ENCODE measurements at places on chromosomes 5 and 9.

DNA sequence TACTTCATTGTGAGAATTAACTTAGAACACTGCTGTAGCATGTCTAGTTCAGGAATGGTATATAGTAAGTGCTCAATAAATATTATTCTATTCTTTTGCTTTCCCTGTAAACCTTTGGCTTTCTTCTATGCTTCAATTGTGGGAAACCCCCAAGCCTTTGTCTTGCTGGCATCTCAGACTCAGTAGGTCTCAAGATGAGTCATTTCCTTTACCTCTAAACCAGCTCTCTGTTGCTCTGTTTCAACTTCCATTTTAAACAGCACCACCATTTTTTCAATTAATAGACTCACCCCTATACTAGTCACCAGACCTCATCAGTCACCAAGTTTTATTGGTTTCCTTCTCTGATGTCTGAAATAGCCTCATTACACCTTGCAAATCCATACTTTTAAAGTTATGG lies 43.5 kb downstream of the DMAC1 start:
- no peak for DNase-seq

GRCh38 chr9:99762470-99762869 lies 59.2 kb upstream of the NR4A3 start:
- DNase-seq: no peak

DNA sequence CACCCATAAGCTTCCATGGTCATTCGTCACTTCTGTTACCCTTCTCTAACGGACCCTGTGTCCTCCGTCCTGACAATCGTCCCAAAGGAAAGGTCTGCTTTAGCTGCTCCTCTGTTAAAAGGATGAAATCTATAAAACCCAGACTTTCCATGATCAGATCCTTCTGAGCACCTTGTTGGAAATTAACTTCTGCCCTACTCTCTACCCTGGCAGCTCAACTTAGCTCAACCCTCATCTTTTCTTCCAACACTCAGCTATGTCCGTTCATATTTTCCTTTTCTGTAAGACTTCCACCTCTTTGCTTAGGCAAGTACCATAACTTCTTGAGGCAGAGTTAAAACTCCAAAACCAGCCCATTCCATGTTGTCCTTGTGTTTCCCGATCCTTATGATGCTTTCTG lies 205.4 kb downstream of the SPATA31A6 start:
- DNase-seq: no peak

DNA sequence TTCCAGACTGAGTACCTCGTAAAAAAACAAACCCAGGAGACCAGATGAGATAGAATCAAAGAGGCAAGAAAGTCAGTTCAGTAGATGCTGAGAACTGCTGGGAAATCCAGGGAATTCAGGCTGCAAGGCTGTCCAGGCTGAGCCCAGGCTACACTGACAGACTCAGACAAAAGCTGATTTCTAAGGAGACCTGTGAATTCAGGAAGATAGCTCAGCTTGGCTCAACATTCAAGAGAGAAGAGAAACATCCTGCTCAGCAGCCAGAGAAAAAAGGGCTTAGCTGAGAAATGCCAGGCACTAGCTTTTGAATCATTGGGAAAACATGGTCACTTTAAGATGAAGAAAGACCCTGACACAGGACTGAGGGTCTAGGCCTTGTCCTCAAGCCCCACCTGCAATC lies 118.2 kb upstream of the SLC44A1 start:
- no peak for DNase-seq

- no peak for DNase-seq
Measured at GRCh38 chr5:178602752-178603151, 12.6 kb upstream of the COL23A1 start.

DNA sequence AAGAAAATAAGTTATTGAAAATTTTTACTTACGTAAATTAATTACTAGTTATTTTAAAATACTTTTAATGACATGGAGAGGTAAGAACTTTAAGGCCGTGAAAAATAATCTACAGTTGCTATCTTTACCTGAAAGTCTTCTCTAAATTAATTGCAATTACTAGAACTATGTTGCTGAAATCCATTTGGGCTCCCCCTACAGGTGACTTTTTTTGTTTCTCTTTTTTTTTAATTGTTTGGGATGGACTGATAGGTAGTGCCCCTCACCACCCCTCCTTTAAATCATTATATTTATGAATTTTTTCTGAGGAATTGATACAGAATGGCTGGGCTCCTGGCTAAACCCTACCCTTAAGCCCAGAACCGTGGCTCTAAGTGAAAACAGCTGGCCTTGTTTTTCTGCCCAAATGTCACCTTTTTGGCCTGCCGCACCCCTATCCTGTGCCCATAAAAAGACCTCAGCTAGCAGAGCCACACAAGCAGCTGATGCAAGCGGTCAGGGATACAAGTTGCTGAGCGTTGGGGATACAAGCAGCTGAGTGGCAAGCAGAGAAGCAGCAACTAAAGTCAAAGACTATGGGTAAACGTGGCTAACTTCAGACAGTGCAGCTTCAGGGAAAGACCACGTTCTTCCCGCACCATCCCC lies 315.2 kb upstream of the ACO1 start:
- DNase-seq: no peak

GRCh38 chr5:84378961-84379360 lies 5.7 kb downstream of the EDIL3 start:
- DNase-seq: no peak

- DNase-seq: no peak
Measured at GRCh38 chr5:28403846-28404245, 1365.5 kb upstream of the CDH9 start.

GRCh38 chr5:33846851-33847250 lies 44.9 kb downstream of the ADAMTS12 start:
- DNase-seq: no peak

DNA sequence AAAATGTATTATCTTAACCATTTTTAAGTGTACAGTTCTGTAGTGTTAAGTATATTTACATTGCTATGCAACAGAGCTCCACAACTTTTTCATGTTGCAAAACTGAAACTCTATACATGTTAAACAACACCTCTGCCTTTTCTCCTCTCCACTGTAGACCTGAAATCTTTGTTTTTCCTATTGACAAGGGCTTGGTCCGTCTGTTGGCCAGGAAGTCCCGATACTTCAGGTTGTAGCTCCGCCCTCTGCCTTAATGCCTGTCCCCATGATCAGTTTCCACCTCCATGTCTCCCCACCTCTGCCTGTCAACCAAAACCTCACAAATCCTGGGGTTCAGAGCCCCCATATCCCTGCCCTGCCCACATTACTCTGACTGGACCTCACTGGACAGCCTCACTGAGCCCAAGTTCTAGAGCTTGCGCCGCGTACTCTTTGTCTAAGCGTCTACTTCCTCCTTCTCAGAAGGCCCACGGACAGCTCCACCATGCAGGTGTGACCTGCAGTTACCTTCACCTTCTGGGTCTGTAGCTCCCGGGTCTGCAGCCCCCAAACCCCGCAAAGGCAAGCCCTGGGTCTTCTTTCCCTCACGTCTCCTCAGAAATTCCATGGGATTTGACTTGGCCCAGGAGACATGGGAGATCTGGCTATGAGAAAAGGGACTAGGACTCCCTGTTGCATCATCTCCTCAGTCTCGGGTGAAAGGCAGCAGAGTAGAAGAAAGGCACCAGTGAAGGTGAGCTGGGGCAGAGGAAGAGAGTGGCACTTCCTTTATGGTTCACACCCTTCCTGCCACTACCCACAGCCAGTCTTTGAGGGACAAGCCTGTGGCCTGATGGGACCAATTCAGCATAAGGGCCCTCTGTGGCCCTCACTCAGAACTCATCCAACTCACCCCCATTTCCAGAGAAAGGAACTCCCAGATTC lies 8.0 kb downstream of the GLIPR2 start:
- DNase-seq: no peak

DNA sequence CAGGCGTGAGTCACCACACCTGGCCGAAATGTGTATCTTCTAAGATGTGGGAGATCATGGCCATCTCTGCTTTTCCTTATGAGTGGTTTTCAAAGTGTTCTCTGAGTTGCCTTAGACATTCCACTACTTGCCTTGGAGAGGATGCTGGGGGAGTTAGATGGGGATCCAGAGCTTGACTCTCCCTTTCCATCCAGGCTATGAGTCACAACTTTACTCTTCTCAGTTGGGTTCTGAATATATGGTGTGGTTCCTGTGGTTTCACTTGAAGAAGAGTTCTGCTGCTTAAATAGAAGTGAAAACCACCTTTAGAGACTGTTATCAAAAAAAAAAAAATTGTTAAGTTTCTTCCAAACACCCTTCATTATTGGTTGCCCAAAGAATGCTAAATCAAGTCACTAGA lies 217.6 kb downstream of the ZNF608 start:
- no peak for DNase-seq

DNA sequence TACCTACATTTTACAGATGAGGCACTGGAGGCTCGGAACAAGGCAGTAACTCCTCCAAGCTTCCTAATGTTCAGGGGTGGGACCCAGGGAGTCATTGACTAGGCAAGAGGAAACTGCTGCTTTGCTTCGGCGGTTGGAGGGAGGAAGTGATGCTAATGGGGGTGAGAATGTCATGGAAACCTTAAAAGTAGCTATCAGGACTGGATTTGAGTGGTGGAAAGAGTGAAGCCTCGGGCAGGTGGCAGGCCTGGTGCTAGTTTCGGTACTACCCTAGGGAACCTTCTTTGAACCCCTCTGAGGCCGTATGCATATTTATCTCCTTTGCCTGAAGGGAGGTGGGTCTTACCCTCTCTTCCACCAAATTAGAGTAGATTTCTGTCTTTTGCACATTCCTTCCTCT lies 1.6 kb downstream of the BSPRY start:
- DNase-seq: no peak

DNA sequence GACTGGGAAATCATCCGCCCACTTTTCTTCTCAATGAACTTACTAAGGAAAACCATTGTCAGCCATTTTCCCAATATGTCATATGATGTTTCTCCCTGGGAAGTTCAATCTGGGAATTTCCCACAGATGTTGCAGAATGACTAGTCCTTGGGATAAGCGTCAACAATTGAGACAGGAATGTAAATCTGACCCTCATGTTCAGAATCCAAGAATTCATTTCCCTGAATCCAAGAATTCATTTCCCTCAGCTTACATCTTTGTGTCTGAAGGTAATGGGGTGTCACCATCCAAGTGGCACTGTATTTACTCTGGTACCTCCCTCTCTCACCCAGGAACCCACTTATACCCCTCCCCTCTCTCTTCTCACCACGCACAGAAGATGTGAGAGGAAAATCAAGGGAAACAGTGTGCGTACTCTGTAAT lies 7.4 kb downstream of the KLF9 start:
- DNase-seq: peak; percentile 27

- no peak for DNase-seq
Measured at GRCh38 chr9:24381205-24381604, 164.5 kb downstream of the IZUMO3 start.

DNA sequence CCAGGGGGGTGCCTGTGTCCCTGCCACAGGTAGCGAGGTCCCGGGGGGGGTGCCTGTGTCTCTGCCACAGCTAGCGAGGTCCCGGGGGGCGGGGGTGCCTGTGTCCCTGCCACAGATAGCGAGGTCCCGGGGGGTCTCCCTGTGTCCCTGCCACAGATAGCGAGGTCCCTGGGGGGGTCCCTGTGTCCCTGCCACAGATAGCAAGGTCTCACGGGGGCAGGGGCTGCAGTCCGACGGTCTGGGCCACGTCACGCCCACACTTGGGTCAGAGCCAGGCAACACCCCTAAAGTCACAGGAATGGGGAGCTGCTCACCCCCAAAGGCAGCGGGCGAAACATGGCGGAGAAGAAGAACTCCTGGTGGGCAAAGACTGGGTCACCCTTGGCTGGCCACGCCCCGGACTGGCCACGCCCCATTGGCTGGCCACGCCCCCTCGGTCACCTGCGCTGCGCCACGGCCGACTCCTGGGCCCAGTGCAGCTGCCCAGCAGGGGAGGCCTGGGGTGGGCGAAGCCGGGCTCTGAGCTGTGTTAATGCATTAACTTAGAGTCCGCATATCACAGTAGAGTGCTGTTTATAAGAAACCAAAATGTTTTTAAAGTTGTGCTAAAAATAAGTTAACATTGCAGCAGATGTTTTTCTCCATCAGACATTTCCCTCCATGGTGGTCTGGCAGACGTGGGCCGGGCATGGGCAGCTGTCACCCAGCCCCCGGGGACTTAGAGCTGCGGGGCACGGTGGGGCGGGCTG lies 7.0 kb downstream of the NOXA1 start:
- no peak for DNase-seq

GRCh38 chr5:72702881-72703434 lies 113.5 kb upstream of the TNPO1 start:
- DNase-seq: no peak

DNA sequence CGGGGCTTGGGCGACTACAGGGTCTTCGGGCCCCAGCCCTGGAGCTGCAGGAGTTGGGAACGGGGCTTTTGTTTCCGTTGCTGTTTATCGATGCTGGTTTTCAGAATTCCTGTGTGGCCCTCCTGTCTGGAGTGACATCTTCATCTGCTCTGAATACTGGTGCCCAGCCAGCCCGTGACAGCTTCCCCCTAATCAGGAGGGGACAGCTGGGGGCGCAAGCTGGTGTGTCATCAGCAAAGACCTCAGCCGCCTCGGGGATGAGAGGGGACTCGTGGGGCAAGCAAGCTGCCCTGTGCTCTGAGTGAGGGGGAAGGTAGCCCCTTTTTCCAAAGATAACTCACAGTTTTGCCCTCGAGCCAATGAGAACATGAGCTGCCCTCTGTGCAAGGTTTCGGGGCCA lies 110.7 kb downstream of the RXRA start:
- DNase-seq: no peak

- peak; percentile 51 for DNase-seq
Measured at GRCh38 chr9:91994422-91994821, 44.4 kb upstream of the ROR2 start.

DNA sequence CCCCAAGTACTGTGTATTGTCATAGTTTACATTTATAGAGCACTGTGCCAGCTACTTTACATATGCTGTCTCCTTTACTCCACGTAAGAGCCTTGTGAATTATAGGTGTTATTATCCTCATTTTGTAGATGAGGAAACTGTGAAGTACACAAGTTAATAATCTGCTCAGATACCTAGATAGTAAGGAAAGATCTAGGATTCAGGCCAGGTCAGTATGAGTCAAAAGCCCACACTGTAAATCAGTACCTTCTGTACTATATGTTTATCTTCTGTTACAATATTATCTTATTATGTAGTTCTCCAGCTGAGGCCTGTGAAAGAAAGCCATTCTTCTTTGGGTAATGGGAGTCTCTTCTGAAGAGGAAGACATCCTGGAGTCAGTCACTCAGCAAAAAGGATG lies 72.4 kb upstream of the TLX3 start:
- no peak for DNase-seq

Measured in small intestine (tissue), 16 donors.